GM12864 (cell line): ENCODE measurements at places on chromosomes 13 and 19.

DNA sequence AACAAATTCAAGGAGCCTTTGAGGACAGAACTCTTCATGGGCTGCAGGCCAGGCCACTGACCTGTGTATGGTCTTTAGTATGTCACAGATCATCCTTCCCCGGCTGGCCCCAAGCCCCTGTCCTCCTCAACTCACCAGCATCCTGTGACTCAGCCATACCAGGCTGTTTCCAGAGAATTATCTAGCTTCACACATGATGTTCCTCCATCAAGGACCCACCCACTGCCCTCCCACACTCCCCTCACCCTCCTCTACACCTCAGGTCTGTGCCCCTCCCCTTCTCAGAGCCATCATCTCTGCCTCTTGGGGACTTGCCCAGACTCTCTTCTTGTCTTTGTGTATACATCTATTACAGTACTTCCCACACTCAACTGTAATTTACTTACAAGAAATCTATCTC, 14.7 kb downstream of the DCT start:
- no peak for DNase-seq

DNA sequence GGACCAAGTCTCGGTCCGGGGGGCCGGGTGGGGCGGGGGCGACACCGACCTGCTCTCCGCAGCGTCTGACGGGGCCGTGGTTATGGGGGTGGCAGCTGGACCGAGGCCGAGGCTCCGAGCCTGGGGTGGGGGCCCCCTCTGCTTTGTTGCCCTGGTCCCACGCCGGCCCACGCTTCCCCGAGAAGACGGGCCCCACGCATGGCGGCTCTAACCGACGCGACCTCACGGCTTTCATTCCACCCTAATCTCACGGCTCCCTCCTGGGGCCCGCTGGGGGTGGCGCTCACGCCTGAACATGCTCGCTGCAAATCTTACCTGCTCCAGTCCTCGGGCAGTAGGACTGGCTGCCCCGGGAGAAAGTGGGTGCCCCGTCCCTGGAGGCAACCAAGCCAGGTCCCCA, 14.8 kb upstream of the MISP start:
- DNase-seq: no peak

DNA sequence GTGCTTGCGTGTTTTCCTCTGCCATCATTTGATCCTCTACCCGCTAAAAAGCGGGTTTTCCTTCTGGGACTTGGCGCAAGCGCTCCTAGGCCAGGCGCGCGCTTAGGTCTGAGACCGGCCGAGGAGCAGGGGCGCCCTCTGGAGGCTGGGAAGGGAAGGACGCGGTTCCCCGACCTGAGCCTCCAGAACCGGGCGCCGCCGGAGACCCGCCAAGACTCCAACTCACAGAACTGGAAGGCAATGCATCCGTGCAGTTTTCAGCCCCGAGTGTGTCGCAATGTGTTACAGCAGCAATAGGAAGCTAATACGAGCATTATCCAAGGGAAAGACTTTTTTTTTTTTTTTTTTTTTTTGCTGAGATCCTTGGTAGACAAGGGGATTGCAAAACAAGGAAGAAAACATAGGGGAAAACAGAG, 190.9 kb downstream of the COL4A1 start:
- no peak for DNase-seq

GRCh38 chr13:48404952-48405351, 8.0 kb downstream of the LPAR6 start:
- no peak for DNase-seq

DNA sequence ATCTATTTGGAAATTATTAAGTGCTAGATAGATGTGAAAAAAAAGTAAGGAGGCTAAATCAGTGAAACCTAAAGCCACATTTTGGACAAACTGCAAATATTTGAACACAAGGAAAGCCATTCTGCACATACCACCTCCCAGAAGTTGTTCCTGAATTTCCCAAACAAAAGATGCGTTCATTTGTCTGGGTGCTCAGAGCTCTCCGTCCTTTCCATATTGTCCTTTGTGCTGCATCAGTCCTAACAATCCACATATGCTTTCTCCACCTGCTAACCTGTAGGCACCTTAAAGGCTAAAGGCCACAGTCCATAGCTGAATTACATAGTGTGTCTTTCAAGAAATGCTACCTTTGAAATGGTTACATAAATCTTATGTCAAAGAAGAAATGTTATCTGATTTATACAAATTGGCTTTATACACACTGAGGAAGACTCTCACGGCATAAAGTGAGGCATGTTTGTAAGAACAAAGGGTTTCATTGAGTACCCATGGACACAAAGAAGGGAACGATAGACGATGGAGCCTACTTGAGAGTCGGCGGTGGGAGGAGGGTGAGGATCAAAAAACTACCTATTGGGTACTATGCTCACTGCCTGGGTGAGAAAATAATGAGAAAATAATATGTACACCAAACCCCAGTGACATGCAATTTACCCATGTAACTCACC, 182.0 kb downstream of the RGCC start:
- no peak for DNase-seq

GRCh38 chr13:36673838-36674326, at the start of gene SERTM1:
TSS of gene SERTM1 (plus strand) at chr13:36674020. CDS start at chr13:36695079, 21,059 bp downstream.
- DNase-seq: no peak

- no peak for DNase-seq
Observed at GRCh38 chr19:41415154-41415571, 12.0 kb downstream of the B3GNT8 start.

DNA sequence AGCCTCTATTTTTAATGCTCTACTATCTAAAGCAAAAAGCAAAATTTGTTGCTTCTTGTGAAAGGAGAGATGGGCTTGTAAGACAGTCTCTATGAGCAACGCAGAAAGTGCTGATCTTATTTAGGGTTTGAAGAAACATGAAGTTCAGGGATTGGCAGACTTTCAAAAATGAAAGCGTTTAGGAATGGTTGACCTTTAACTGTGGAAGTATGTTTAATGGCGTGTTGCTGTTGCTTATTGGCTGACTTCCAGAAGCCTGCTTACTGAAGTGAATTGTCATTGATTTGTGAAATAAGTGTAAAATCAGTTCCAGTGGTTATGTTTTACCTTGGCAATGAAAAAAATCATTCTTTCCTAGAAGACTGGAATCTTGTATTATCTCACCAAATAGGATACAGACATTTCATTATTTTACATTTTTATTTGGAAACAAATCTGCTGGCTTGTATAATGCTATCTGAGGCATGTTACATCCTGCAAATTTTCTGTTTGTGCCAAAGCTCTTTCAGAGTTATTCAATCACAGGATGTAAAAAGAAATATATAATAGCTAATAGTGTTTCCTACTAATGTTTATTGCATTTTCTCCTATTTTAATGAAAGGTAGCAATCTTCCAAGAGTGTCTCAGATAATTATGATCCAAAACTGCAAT, 221.3 kb upstream of the SLITRK6 start:
- DNase-seq: no peak

DNA sequence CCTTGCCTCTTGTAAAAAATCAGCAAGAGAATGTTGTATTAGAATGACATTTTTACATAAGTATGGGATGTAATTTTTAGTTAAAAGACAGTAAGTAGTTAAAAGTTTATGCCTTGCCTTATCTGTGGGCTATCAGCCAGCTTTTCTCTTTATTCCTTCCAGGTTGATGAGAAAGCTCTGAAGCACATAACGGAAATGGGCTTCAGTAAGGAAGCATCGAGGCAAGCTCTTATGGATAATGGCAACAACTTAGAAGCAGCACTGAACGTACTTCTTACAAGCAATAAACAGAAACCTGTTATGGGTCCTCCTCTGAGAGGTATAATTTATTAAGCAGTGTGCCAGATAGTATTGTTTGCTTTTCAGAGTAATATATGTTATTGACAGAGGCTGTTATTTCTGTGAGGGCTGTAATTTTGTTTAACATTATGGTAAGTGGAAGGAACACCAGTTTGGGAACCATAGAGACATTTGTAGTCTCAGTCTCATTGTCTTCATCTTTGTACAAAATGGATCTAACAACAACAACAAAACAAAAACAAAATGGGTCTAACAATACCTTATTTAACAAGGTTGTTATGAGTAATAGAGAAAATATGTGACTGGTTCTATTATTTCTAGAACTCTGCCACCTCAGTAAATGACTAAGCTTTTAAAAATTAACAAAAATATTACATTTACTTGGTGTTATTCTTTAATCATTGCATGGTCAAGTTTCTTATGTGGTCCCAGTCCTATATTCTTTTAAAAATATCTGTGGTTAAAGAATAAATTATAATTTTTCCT, 112.8 kb downstream of the TDRD3 start:
- no peak for DNase-seq

DNA sequence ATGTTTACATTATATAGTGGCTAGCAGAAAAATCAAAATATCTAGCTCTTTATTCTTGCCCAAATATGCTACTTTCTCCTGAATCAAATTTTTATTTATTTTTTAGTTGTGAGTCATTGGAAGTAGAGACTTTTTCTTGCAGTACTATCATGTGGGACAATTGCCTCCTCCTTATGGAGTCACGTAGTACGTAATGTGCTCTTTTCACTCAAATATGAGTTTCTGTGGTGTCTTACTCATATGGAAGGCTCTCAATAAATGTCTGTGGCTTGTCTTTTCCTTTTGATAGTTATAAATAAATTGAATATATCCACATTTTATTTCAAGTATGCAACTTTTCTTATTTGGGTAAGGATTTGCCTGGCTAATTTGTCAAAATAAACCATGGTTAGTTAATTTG, 1411.0 kb upstream of the SLC10A2 start:
- DNase-seq: no peak

DNA sequence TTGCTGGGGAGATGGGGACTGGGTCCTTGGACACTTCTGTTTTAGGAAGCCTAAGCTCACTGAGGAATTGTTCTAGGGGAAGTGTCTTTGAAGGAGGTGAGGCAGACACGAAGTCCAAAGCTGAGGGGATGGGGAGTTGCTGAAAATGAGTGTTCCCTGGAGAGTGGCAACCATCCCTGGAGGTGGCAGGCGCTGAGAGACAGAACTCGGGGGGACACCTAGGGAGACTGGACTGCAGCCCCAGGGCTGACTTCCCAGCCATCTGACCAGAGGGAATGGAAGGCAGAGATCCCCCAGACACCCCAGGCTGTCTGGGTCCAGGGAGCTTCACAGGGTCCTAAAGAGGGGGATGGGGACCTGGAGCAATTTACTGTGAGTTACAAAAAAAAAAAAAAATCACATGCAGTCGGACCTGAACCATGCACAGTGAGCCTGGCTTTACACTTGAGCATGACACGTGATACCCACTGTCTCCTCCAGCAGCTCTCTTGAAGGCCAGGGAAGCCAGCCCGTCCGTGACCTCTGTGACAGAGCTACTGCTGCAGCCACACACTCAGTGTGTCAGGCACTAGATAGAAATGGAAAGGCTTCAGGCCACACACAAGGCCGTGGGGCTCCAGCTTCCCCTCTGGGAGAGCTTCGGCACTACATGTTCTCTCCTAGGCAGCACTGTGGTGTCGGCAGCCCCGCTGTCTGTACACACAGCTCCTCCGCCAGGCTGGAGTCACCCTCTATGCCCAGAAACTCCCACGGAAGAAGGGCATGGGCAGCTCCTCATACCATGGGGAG, 77.1 kb upstream of the KCTD15 start:
- DNase-seq: no peak

GRCh38 chr13:112635323-112635722, 47.4 kb upstream of the TUBGCP3 start:
- no peak for DNase-seq

GRCh38 chr13:42728507-42729180, 52.7 kb upstream of the FAM216B start:
- DNase-seq: no peak

- DNase-seq: no peak
Observed at GRCh38 chr13:106115081-106115480, 420.4 kb downstream of the EFNB2 start.

DNA sequence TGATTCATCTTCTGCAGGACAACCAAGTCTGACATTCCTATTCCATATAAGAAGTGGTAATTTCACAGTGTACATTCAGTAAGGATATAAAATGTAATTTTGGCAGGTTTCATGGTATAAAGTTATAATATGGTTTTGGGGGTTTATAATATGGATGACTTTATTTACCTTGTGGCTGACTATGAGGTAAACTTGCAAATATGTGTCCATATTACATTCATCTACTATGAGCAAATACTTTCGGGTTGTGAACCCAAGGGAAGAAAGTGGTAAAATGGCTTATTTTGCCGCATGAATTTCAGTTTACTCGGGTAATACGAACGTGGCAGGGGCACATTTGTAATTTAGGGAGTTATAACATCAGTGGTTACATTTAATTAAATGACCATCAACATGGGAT, 86.7 kb upstream of the TNFSF11 start:
- no peak for DNase-seq

DNA sequence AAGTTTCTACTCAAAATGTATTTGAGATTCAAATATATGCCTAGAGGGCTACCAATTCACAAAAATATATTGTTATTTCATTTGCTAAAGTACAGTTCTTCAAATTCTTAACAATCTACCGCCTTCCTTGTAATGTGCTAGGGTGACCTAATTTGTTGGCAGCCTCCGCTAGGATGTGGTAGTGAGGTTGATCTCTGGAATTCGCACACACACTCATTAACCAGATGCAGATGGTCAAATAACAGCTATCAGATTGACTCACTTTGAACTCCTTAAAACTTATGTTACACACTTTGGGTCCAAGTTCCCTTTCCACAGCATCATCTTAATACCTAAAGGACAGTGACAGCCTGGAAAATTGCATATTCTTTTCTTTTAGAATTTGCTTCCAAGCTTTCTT, 367.3 kb downstream of the DCT start:
- no peak for DNase-seq

- no peak for DNase-seq
Observed at GRCh38 chr13:35694549-35695447, 218.3 kb upstream of the MAB21L1 start.

GRCh38 chr19:7013678-7014077, 7.6 kb downstream of the MBD3L2B start:
- no peak for DNase-seq

GRCh38 chr19:36257520-36257876, 42.6 kb downstream of the ZNF146 start:
- no peak for DNase-seq

- DNase-seq: no peak
Observed at GRCh38 chr19:3142292-3142670, 6.4 kb downstream of the GNA15 start.

DNA sequence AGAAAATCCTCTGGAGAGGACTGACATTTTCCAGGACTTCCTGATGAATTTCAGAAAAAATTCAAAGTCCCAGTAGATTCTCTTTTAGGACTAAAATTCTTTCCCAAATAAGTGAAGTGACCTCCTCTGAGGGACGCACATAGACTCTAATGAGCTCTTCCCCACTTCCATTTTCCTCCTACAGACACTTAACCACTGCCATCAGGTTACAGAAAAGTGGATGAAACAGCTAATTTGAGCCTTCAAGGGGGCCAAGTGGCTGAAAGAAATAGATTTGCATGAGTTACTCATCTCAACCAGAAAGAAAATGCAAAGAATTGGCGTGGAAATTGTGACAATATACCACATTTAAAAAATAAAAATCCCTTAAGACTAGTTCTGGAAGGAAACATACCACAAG, 185.3 kb upstream of the EDNRB start:
- no peak for DNase-seq

- no peak for DNase-seq
Observed at GRCh38 chr13:39968646-39969475, 313.4 kb downstream of the COG6 start.
